ENCODE measurements at places on chromosomes 7 and 10.

- no peak for DNase-seq
Observed at GRCh38 chr10:44171765-44172164, 213.1 kb downstream of the CXCL12 start.

DNA sequence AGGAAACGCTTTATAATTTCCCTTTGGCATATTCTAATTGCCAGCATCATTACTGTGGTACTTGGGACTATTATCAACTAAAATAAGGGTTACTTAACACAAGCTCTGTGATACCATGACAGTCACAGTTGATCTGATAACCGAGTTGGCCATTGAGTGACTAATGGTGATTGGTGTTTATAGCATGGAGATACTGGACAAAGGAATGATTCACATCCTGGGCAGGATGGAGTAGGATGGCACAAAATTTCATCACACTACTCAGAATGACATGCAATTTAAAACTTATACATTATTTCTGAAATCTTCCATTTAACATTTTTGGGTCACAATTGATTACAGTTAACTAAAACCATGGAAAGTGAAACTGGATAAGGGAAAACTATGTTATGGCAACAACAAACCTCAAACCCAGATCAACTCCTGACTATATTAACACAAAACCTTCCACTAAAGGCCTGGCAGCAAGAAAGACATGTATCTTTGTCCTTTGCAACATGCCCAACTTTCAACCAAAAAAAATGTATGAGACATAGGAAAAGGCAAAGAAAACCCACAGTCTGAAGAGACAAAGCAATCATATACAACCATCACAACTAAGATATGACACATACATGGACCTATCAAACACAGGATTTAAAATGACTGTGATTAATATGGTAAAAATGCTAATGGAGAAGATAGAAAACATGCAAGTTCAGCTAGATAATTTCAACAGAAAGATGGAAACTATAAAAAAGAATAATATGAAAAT is 208.5 kb upstream of the NRP1 start:
- DNase-seq = no peak

DNA sequence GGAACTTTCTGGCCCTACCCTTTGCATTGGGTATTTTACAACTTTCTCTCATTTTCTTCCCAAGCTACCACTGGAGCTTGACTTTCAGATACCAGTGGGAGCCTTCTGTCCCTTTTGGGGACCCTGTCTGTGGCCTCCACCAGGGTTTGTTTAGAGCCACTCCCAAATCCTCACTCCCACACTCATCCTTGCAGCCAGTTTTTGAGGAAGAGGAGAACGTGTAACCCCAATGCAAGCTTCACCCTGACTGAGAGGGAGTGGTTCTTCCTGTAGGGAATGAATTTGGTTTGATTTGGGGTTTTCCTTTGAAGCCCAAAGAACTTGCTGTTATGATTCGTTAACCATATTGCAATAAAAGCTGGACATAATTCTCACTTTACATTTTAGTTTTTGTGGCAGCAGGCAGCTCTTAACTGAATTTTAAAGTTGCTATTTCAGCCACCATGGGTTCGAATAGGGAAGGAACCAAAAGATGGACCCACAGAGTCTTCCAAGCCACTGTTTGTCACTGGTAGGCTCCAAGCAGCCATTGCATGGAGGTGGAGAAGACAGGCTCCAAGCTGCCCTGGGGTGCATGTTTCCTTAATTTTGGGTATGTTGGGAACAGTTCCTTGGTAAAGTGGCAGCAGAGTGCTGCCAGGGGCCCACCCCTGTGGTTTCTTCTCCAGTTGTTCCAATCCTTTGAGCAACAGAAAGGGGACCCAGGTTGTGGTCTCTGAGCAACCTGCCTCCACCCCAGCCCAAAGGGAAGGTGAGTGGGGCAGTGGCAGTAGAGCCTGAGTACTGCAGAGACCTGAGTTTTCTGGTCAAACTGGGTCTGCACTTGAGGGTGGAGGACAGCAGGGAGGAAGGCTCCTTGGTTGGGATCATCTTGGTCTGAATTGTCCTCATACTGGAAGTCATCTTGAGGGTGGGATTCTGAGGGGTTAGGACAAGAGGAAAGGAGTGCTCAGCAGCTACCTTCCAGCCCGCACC is 5.1 kb downstream of the EVX1 start:
- DNase-seq = no peak

DNA sequence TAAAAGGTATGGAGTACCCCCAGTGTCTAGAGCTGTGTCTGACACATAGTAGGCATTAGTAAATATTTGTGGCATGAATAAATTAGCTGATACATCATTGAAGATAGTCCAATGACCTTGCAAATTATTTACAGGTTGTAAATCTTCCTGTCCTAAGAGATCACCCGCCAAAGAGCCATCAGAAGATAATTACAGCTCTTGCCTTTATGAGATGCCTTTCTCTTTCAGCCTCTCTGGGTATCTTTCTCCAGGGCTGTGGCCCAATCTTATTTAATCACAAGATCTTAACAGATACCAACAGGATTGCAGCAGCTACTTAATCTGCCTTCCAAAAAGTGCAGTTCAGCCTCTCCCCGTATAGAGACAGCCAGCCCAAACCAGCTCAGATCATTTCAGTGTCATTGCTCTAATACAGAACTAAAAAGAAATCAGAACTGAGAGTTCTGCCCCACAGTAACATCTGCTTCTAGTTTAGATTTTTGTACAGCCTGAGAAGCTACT is 41.5 kb downstream of the MYOF start:
- DNase-seq = no peak

GRCh38 chr7:34523226-34523918 is 134.6 kb upstream of the NPSR1 start:
- no peak for DNase-seq

DNA sequence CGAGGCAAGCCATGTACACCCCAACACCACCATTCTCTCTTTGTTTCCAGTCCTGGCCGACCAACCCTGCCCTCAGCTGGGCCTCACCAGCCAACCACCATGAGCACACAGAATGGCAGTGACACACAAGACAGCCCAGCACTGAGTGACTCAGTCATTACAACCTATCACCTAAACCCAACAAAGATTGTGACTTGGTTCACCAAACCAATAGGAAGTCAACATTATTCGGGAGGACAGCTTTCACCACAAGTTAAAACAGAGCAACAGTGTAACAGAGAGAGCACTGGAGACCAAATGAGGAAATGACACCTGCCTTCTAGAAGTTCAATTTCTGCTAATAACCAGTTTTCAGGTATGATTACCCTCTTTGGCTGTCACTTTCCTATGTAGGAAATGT is 72.1 kb downstream of the DNMBP start:
- DNase-seq = no peak

GRCh38 chr7:108248418-108248817 is 118.3 kb upstream of the LAMB4 start:
- DNase-seq = no peak

GRCh38 chr10:126130271-126130710 is 233.9 kb downstream of the FANK1 start:
- DNase-seq = no peak

GRCh38 chr10:36666451-36666850 is 458.9 kb upstream of the ANKRD30A start:
- no peak for DNase-seq
